ENCODE measurements at places on chromosomes 4 and X. TPM values are rescaled to one million over a fixed set of nuclear protein-coding genes. Genes with fewer than 3 reads are reported as not detected.

Gene RHOXF2B
- not detected for total RNA-seq

Gene GASK1B
- 1.4 TPM for total RNA-seq

Gene RTL3
- not detected for total RNA-seq

Gene GAGE12E
- total RNA-seq: not detected

Gene PACRGL
- total RNA-seq: 17.2 TPM

Gene CFI
- 27.7 TPM for total RNA-seq

Gene NOP14
- total RNA-seq: 29.4 TPM

Gene GRIPAP1
- 92.8 TPM for total RNA-seq

Gene IL3RA
- not detected for total RNA-seq

Gene OGT
- 162 TPM for total RNA-seq

Gene NHS
- total RNA-seq: 19.5 TPM

Gene F8
- total RNA-seq: 1.6 TPM

DNA sequence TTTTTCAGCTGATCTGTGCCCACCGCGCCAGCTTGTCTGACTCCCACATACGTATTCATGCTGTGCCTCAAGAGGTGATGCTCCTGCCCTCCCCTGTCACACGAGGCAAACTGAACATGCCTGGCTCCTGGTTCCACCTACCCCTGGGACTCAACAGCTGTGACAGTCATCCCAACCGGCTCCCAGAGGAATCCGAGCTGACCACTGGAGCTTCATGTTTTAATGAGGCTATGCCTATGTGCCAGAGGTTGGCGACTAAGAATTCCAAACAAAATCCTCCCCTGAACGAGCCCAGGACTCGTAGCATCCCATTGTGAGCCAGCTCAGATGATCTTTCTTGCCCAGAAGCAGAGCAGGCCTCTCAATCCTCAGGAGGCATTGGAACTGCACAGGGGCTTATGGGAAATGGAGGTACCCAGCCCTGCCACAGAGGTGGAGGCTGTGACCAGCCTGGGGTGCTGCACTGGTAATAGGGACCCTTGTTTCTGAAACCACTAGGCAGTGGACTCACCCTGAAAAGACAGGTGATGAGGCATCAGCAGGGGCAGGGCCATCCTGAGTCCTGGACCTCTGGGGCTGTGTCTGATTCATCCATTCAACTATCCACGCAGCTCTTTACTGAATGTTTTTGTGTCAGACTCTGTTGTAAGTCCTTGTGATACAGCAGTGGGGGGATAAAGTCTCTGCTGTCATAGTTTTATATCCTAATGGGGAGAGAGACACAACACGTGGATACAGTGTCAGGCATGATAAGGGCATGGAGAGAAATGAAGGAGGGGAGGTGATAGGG is 325.0 kb downstream of the EVC2 start:
- DNase-seq: no peak

GRCh38 chr4:123976819-123977218 is 580.2 kb downstream of the SPRY1 start:
- DNase-seq: no peak

DNA sequence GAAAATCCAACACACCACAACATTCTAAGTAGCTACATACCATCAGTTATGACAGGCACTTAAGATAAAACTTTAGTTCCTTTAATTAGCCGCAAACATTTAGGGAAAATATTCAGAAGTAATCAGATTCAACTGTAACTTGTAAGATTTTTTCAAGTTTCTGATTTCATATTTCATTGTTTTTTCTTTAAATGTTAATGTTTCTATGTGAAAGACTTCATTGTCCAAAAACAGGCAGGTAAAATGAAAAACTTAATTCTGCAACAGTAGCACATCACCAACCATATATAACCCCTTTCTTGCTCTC is 11.6 kb upstream of the ODAM start:
- no peak for DNase-seq

DNA sequence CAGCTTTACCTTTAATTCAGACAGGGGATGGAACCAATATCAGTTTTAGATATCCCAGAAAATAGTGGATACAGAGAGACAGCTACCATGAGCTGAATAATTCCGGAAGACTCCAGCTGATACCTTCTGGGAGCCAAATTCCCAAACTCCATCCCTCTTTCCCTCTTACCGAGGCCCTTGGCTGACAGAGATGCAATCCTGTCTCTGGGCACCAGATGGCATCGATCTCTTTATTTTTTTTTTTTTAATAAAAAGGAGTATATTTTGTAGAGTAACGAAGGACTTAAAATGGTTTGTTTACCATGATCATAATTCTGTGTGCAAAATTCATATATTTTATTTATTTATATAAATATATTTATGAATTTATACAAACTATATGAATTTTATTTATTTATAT is 31.0 kb downstream of the RAB40A start:
- no peak for DNase-seq

DNA sequence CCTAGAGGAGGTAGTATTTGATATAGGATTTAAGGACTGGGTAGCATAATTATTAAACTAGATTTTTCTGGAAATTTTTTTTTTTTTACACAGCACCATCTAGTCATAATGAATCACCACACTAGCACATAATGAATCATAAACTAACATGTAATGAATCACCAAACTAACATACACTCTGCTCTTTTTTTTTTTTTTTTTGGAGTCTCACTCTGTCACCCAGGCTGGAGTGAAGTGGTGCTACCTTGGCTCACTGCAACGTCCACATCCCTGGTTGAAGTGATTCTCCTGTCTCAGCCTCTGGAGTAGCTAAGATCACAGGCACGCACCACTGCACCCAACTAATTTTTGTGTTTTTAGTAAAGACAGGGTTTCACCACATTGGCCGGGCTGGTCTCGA is 92.5 kb downstream of the FAM13A start:
- no peak for DNase-seq

GRCh38 chr4:165457793-165458192 is 79.0 kb downstream of the CPE start:
- no peak for DNase-seq

DNA sequence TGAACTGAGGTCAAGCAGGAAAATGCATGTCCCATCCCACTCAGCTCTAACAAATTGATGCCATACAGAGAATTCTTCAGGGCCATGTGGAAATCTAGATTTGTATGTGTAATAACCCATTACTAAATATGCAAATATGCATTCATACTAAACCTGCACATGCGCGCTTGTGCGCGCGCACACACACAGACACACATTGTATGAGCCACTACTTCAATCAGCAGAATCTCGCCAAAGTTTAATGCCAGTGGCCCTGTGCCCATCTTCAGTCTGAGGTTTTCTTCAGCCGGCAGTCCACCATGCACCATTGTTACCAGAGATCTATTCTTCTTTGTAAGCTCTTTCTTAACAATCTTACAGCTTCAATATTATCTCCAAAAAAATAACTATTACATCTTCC is 276.4 kb downstream of the PDGFC start:
- no peak for DNase-seq

- DNase-seq: no peak
Measured at GRCh38 chr4:98614662-98615061, 43.7 kb downstream of the TSPAN5 start.

- DNase-seq: no peak
Measured at GRCh38 chr4:52713456-52713937, 37.7 kb downstream of the ERVMER34-1 start.

DNA sequence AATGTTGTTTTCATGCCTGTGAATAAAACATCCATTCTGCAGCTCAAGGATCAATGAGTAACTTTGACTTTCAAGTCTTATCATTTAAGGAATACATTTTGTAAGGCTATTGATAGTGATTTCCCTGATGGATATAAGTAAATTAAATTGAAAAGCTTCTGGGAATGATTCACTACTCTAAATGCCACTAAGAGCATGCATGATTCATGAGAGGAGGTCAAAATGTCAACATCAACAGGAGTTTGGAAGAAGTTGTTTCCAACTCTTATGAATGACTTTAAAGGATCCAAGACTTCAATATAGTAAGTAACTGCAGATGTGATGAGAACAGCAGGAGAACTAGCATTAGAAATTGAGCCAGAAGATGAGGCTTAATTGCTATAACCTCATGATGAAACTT is 1487.3 kb downstream of the PCDH7 start:
- DNase-seq: no peak

GRCh38 chrX:11557120-11557519 is 108.6 kb downstream of the ARHGAP6 start:
- DNase-seq: no peak

DNA sequence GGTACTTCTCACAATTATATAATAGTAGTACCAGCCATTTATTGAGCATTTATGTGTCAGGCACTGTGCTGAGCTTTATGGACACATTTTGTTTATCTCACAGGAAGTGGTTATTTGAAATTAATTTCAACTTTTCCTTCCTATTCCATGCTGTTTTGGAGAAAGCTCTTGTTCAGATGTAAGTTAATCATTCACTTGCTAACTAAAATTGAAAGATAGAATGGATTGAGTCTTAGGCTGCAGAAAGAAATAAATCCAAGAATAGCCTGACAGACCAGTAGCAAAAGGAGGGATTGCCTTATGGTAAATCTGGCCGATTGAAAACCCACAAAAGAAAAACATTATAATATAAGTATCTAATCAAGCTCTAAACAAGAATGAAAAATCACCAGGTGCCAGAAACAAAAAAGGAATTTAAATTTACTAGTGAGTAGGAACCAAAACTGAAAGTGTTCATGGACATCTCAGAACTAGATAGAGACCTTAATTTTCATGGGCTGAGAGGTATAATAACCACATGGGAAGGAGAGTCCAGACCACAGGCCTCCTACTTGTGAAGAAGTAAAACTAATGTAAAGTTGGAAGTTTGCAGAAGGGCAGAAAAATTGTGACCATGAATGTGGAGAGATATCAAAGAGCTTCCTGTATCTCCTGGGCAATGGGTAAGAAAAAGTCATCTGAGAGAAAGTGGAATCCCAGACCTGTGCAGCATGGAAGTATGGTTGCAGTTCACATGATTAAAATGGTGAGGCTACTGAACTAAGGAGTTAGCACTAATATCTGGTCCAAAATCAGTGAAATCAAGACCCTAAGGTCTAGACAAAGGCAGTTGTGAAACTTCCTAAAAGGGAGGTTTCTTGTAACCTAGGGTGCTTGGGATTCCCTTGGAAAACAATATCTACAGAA is 38.0 kb downstream of the RADX start:
- no peak for DNase-seq
